Skeletal muscle cell (primary cell): ENCODE measurements at places on chromosomes 4 and X.

DNA sequence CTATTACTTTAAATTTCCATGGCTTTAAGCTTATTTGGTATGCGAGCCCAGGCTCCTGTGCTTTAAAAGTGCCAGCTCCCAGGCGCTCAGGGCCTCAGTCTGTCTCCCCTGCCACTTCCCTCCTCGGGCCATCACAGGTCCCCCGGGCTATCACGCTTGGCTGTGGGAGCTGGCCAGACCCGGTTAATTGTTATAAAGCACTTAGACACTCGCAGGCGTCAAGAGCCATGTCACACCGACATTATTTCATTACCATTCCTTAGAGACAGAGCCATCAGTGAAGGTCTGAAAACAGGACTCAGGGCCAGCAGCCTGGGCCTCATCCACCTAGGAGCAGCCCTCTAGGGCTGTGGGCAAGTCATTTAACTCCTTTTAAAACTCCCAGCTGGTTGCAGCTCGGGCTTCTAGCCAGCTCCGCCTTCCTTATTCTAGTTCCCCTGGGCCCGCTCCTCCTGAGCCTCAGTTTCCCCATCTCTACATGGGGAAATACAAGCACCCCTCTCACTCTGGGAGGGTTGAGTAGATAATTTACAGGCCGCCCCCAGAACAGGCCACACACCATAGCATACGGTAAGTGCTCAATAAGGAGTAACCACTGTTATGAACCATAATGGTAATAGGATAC is 99.0 kb downstream of the HMX1 start:
- no peak for DNase-seq

- DNase-seq: no peak
Measured at GRCh38 chr4:3495204-3495975, 32.3 kb downstream of the DOK7 start.

DNA sequence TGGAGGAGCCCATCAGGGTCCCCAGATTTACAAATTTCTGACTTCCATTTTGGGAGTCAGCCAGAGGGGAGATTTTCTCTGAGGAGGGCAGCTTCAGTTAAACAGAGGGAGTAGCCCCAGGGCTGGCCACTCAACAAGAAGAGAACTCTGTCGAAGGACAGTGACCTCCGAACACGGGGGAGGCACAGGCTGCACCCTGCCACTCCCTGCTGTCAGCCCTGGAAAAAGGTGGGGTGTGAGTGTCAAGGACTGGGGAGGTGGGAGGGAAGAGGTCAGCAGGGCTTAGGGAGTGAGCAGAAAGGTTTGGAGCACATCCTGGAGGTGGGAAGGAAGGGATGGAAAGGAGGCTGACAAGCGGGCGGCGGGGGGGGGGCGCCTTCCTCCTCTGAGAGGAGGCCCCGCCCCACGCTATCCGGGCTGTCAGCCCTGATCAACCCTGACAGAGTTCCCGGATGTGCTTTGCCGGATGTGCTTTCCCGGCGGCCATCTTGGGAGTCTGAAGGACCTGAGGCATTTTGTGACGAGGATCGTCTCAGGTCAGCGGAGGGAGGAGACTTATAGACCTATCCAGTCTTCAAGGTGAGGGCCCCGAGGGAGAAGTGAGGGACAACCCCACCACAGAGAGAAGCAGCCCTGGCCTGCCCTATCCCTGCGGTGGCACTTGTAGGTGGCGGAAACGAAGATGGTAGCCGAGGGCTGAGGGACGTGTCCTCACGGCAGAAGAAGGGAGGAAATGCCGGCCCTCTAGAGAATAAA is at the start of gene MAGEC1:
TSS of gene MAGEC1 (plus strand) at position 495 of the 756 bp plus-strand sequence. CDS start 1,179 bp downstream, outside the sequence.
- no peak for DNase-seq

GRCh38 chrX:132367984-132368383 is 120.9 kb downstream of the MBNL3 start:
- DNase-seq: no peak

DNA sequence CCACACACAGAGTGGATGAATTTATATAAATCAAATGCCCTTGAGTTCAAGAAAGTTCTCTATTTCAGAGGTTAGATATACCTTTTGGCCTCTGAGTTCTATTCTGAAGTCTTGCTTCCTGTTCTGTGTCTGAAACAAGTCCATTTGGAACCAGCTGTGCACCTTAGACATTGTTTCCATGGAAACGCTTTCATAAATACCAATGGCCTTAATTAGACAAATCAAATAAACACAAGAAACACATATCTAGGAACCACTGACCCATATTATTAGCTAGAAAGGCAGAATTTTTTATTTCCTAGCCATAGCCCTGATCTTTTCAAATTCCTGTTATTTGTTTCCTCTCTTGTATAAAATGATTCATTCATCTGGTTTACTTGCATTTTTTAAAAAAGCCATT is 8.4 kb upstream of the C4orf54 start:
- no peak for DNase-seq

GRCh38 chrX:53440101-53440500 is 5.9 kb upstream of the HSD17B10 start:
- DNase-seq: no peak

DNA sequence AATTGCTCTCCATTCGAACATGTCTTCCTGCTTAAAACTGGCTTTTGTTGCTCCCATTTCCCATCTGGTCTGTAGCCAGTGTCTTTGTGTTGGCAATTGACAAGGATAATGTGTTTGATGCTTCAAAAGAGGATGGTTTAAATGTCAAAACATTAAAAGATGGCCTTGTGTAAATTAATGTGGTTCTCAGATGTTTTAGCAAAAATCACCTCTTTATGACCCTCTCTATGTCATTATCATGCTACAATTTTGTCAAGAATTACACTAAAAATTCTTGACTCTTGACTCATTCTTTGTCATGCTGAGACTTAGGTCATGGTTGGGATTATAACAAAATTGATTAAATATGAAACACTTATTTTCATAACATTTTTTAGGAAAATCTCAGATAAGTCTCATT is 47.4 kb downstream of the TMEM131L start:
- peak; percentile 16 for DNase-seq

DNA sequence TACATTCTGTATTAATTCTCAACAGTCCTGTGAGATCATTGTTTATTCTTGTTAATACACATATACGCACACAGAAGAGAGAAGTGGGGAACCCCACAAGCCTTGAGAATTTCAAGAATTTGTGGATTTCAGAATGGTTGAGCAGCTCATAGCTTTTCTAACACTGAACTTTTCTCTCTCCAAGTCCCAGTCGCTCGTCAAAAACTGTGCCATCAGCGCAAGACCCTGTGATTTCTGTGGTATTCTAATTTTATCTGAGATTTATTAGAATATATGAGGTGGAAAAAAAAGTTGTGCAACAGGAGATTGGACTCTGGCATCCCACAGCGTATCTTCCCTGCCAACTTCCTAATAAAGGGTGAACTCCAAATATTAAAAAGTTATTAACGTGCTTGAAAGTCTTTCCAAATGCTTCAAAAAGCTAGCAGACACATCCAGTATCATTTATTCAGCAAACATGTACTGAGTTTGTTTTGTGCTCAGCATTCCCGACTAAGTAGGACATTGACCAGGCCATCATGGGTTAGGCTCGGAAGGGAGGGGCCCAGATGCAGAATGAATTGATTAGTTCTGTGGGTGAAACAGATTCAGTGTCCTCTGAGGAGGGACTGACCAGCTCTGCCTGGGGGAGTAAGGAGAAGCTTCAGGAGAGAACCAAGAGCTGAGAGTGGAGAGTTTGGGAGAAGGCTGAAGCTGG is 165.6 kb downstream of the CBR4 start:
- no peak for DNase-seq

DNA sequence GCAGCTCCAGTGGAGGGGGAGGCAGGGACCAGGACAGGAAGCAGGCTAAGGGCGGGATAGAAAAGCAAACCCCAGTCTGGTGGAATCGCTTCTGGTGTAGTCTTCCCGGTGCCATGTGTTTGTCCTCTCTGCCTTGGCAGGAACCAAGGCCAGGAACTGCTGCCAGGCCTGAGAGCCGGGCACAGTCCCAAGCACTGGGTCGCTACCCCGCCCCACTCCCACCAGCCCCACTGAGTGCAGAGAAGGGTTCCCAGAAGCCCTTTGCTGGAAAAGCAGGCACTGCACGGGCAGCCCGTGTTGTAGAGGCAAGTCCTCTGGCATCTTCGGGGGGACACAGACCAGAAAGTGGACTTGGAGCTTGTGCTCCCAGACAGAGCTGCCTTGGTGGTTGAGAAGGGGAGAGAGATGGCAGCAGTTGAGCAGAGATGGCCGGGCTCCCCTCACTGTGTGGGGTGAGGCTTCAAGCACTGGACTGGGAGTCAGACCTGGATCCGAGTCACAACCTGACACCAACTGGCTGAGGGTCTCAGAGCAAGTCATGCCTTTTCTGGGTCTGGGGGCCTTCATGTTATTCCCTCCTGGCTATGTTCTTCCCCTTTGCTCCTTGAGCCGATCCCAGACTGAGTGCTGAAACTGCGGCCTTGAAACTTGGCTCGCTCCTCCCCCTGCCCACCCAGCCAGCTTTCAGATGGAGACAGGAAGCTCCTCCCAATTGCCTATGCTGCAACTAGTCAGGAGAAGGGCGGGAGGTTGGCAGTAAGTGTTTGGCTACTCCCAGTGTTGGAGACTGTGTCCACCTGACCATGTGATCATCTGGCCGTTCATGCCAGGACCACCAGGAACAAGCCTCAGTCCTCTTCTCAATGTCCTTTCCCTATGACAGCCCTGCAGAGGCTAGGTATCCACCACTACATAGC is 59.7 kb upstream of the MTM1 start:
- no peak for DNase-seq

GRCh38 chrX:68503836-68504636 is 5.2 kb downstream of the YIPF6 start:
- peak; percentile 49 for DNase-seq

DNA sequence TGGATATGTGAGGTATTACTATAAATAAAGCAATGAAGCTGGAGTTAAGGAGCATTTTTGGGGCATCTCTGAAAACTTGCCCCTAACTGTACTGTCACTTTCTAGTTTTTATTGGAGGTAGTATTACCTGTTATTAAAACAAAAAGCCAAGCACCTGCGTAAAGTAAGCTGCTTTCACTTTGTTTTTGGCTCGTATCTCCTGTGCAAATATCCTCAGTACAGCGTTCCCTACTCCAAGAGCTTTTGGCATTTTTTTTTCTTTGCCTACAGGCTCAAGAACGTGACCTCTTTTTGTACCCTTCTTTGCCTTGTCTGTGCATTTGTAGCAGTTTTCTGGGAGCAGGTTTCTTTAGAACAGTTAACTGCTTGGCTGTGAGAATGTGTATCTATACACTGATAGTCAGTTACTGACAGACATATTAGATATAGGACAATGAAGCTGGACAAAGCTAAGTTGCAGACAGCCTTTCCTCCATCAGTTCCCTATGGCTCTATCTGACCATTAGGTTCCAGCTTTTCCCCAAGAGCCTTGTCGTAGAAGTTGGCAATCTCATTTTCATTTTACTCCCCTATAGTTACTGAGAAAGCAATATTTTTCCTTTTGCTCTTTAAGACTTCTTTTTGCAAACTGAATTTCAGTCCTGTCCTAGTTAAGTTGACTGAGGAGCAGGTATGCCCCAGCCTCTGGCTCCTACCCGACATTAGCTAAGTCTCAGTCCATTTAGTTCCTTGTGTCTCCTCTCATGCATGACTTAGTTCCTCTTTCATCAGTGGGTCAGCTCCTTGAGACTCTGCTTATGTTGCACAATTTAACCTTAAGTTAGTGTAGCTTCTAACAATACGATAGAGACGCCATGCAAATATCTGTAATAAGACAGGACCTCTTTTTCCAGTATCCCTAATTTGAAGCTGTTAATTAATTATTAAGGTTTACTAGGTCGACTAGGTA is 71.5 kb upstream of the HPRT1 start:
- DNase-seq: no peak

GRCh38 chr4:80115368-80116181 is 42.5 kb upstream of the ANTXR2 start:
- DNase-seq: no peak

GRCh38 chr4:141329174-141329569 is 108.5 kb downstream of the ZNF330 start:
- DNase-seq: peak; percentile 92

DNA sequence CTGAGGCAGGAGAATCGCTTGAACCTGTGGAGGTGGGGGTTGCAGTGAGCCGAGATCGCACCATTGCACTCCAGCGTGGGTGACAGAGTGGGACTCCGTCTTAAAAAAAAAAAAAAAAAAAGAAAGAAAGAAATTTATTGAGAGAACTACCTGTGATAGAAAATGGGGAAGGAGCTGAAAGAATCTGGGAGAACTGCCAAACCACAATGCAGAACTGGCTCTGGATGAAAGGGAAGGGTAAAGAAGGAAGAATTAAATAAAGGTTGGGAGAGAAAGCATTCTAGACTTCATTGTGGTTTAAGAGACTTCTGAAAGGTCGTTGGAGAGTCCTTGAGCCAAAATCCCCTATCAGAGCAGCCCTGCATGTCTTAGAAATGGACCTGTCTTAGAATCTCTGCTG is 567.9 kb upstream of the HTR2C start:
- no peak for DNase-seq

GRCh38 chrX:84611843-84612636 is 109.8 kb upstream of the HDX start:
- DNase-seq: no peak

GRCh38 chr4:71785959-71786358 is 2.1 kb upstream of the GC start:
- no peak for DNase-seq

GRCh38 chr4:7781366-7781765 is 158.3 kb downstream of the AFAP1 start:
- no peak for DNase-seq

DNA sequence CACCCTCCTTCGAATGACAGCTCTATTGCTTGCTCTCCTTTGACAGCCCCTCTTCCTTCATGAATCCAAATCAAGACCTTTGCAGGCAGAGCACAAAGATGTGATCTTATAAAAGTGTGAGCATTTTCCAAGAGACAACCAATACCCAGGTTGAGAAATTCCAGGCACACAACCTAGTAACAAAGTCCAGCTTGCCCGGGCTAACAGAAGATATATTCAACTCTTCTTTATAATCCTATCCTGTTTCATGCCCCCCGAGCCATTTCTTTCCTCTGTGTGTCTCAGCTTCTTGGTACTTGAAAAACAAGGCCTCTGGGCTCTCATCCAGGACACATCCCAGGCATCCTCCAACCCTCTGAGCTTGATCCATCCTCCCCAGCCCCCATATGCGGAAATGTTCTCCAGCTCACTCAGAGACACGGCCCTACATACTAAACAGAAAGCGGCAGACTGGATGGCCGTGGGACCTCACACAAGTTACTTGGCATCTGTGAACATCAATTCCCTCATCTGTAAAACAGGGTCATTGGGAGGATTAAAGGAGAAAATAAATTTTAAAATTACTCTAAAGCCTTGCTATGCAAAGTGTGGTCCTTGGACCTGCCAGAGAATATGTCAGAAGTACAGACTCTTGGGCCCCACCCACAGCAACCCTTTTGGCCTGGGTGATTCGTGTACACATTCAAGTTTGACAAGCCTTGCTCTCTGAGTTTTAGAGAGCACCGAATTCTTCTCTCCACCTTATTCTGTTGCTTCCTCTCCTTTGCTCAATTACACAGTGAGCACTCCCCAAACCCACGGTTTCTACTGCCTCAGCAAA is 627.0 kb downstream of the BCOR start:
- no peak for DNase-seq

DNA sequence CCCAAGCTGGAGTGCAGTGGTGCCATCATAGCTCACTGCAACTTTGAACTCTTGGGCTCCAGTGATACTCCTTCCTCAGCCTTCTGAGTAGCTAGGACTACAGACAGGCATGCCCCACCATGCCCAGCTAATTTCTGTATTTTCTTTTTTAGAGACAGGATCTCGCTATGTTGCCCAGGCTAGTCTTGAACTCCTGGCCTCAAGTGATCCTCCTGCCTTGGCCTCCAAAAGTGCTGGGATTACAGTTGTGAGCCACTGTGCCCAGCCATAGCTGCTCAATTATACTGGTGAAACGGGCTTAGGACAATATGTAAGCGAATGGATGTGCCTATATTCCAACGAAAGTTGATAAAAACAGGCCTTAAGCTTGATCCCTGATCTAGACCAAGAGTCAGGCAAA is 13.1 kb downstream of the CASP3 start:
- no peak for DNase-seq

GRCh38 chr4:53943345-53944085 is 120.9 kb downstream of the CHIC2 start:
- peak; percentile 70 for DNase-seq
